H54 (cell line): ENCODE measurements at places on chromosomes 2 and 18.

DNA sequence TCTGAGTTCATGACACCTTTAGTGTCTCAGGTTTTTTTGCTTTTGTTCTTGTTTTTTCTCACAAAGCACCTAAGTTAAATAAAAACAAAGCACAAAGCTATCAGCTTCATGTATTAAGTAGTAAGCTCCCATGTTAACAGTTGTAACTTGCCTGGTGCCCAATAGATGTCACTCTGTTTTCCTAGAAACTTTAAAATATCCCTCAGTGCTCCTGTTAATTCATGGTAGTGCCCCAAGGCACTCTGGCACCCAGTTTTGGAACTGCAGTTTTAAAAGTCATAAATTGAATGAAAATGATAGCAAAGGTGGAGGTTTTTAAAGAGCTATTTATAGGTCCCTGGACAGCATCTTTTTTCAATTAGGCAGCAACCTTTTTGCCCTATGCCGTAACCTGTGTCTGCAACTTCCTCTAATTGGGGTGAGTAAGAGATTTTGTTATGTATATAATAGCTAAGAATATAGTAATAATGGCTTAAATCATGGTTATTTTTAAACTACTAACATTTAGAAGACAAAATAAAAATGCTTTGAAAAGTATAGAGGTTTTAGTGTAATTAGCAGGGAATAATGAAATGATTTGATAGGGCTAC is 555.0 kb upstream of the TMEFF2 start:
- DNase-seq = no peak

DNA sequence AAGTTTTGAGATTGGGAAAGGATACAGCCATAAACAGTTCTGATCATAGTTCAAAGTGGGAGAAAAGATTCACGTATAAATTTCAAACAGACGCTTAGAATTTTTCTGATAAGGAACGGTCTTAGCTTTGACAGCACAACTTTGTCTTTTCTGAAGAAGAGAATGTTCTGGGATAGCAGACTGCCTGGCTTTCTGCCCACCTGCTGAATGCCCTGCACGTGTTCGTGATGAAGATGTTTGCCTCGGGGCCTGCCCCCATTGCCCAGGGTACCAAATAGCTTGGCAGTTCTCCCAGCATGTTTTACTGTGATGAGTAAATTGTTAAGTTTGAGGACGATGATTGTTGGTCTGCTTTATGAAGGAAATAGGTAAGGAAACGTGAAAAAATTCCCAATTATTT is 4.6 kb downstream of the MRPL33 start:
- DNase-seq = no peak

- no peak for DNase-seq
These were observed 22.7 kb upstream of the BMPR2 start for GRCh38 chr2:202353430-202353829.

DNA sequence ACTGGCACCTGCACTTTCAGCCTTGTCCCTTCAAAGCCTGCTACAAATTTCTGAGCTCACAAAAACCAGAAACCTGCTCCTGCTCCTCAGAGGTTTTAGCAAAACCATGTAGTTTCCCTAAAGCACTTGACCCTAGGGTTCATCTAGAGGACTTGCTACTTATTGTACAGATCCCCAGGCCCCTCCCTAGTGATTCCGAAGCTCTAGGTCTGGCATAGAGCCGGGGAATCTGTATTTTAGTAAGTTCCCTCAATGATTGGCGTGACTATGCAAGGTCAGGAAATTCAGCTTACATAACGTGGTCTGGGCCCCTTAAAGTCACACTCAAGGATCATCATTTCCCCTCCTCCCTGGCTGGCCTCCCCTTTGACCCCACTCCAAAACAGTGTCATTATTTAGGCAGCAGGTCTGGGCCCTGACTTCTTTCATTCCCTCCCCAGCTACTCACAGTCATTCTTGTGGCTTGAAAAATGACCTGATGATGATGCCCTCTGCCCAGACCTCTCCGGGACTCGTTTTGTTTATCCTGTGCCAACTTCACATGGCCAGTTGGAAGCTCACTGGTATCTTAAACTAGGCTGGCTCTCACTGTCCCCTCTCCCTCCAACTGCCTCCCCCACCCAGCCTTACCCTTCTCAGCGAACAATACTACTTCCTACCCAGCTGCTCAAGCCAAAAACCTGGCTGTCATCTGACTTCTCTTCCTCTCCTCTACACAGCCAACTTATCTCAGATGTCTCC is 36.0 kb downstream of the WDFY1 start:
- DNase-seq = no peak

GRCh38 chr2:131093696-131094462 is 619 bp upstream of the FAM168B start:
- no peak for DNase-seq

DNA sequence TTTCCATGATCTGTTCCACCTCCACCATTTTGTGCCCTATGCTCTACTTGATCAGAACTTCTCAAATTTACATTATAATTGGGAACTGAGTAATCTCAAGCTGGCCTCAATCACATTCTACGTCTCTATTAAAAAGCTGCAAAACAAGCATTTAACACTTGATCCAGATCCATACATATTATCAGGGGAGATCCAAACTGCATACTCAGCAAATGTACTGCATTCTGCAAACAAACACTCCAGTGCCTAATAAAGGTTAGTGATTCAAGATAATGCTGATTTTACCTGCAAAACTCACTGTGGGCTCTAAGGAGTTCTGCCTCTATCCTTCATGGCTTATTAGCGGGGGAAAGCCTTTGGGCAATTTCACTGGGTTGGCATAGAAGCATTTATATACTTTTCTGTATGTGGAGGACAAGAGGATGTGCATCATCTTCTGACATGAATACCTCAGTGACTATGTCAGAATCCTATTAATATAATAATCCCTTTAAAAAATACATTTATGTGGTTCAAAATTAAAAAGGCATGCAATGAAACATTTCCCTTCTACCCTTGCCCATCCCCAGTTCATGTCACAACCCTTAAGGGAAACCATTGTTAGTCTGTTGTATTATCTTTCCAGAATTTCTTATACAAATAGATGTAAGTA is 40.2 kb downstream of the GALNT14 start:
- DNase-seq = no peak

DNA sequence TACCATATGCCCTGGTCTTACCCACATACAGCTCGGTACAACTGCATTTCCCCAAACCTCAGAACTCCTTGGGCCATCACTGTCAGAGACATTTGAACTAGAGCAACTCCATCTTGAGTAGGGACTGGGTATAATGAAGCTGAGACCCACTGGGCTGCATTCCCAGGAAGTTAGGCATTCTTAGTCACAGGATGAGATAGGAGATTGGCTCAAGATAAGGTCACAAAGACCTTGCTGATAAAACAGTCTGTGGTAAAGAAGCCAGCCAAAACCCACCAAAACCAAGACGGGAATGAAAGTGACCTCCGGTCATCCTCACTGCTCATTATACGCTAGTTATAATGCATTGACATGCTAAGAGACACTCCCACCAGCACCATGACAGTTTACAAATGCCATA is 131.3 kb downstream of the PIK3C3 start:
- no peak for DNase-seq

DNA sequence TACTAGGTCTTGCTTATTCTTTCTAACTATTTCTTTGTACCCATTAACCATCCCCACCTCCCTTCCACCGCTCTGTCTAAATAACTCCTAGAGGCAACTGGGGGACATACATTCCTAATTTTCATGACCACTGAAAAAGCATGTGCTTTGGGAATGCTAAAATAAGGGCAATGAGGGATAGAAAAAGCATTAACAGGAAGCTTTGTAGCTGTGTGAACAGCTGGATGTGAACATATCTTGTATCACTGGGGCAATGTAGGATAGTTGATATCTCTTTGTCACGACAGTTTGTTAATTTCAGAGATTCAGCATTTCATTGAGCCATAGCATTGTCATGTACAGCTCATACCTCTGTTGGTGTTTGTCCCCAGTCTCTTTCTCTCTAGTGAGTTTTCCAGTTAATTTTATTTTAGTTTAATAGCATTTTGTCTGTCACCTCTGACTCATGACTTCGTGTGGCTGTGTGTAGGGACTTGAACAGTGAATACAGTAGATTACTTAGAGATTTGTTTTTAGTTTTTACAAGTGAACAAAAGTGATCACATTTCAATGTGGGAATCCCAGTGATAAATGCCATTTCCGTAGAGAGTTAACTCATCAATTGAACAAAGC is 230.3 kb upstream of the NRP2 start:
- no peak for DNase-seq
